ENCODE measurements at places on chromosomes 11 and 22.

GRCh38 chr11:59216641-59217564 lies 4.2 kb upstream of the MPEG1 start:
- no peak for DNase-seq

- no peak for DNase-seq
These were observed 18.8 kb upstream of the MMP20 start for GRCh38 chr11:102643941-102644340.

- no peak for DNase-seq
These were observed 16.9 kb downstream of the TNRC6B start for GRCh38 chr22:40194656-40195055.

- no peak for DNase-seq
These were observed 262.3 kb upstream of the MTNR1B start for GRCh38 chr11:92707173-92707619.

DNA sequence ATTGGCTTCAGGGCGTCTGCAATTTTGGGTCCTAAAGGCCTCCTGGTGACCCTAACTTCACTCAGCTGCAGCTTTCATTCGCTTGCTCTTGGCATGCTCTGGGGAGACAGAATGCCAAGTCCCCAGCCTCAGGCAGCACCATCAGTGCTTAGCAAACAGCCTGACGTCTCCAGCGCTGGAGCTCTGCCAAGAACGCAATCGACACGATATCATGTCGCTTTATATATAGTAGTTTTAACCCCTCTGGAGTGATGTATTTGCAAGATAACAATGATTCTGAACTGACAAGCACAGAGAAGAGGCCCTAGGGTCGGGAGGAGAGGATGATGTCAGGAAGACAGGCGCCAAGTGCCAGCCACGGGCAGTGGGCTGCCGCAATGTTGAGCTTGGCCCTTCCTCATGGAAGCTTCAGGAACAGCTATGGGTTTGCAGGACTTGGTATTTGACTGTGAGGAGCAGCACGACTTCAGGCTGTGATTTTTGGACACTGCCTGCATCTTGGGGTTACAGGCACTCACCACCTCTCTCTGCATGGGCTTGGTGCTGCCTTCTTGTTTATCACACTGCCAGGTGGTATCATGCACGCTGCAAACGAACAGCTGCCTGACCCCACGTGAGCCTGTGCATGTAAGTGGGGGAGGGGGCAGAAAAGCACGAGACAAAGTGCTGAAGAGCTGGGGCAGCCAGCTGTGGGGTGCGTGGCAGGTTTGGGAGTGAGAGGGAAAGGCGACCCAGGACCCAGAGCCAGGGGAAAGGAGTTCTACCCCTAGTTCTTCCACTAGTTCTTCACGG lies 26.1 kb downstream of the B3GAT1 start:
- no peak for DNase-seq

GRCh38 chr11:15963266-15963665 lies 393.1 kb downstream of the SOX6 start:
- DNase-seq: no peak

DNA sequence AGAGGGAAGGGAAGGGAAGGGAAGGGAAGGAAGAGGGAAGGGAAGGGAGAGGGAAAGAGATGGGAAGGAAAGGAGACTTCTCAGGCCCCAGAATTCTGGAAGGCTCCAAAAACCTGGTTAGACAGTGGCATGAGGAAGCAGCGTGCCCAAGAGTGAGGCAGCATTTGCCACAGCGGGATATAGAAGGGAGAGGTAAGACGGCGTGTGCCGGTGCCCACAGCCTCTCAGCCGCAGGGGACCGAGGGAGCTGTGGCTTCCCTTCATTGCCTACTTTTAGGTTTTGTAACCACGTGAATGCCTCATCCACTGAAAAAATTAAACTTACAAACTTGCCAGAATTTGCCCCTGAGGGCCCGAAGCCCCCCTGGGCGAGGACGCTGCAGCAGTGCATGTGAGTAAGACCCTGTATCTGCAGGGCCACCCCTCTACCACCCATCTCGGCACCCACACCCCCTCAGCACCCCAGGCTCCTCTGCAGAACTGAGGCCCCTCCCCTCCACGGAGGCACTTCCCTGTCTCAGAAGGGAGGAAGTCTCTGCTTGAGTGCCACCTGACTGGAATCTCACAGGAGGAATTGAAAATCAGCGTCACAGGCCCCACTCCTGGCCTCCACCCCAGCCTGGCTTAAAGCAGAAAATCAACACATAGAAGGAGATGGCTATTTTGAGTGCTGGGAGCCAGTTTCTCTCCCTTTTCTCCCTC lies 58.1 kb downstream of the LINC01488 start:
- no peak for DNase-seq
